ENCODE measurements at places on chromosomes 16 and 17.

DNA sequence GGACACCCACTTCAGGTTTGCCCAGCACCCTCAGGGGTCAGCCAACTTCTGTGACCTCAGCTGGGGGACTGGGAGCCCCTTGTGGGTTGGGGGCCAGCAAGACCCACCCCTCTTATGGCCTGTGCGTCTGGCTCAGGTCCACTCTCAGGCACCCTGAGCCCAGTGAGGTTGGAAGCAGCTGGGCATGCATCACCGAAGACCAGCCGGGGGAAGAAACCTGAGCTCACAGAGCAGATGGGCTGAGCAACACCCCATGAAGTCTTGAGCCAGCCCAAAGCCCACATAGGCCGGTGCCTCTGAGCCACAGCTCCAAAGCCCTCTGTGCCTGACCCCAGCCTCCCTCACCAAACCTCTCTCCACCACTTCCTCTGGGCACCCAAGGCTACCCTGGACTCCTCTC, 166.7 kb downstream of the RBFOX3 start:
- DNase-seq = no peak

- DNase-seq = no peak
Observed at GRCh38 chr17:1953831-1954230, 71.3 kb downstream of the RTN4RL1 start.

GRCh38 chr17:16351831-16352230, 1.4 kb downstream of the CENPV start:
- DNase-seq = no peak

DNA sequence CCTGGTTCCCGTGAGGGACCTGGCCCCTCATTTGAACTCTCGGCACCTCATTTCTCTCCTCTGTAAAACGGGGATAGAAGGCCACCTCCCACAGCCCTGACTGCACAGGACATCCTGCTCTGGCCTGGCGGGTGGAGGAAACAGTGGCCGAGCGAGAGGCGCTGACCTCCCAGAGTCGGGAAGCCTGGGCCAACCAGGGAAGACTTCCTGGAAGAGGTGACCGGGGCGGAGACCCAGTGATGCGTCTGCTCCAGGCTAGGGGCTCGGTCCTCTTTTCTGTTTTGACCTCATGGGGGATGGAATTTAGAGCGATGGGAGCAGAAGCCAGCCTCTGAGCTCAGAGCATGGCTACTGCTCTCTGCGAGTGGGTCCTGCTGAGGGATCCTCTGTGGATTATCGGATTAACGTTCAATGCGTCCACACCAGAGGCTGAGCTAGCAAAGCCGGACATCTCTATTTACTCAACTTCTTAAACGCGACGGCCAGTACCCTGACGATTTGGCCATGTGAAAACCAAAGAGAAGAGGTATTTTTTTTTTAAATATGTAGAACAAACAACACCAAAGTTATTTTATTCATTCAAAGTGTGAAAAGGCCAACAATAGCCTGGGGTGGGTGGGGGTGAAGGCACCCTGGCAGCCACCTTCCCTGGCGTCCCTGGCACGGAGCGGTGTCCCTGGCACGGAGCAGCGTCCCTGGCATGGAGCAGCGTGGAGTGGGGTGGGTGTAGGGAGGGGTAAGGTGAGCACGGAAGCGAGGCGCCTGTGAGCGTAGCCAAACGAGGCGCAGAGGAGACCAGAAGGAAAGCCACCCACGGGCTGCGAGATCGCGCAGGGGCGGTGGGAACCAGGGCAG, 9.2 kb upstream of the MSLN start:
- DNase-seq = no peak

- no peak for DNase-seq
Observed at GRCh38 chr16:74591876-74592650, 14.9 kb downstream of the GLG1 start.

DNA sequence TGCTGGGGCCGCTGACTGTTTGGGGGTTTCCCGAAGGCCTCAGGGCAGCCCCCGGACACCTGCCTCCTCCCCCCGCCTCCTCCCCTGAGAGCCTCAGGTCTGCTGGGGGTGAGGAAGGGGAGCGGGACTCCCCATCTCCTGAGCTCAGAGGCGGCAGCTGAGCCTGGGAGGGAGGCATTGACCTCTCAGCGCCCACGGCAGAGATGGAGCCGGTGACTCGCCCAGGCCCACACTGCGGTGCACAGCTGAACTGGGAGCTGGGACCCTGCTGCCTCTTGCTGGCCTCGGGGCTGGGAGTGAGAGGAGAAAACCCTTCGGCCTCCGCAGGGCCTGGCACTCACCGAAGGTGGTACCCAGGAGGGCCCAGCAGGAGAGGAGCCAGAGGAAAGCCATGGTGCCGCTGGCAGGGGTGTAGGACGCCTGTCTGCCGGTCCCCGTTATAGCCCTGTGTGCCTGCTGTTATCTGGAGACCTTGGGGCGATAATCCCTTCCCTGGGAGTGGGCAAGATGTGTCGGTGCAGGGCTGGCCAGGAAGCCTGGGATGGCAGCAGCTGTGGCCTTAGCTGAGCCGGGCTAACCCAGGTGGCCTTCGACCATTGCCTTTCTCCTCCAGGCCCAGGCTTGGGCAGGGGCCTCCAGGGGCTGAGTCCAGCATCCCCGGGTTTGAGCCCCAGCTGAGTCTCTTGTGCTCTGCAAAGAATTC, at the start of gene CTRB2:
CTRB2 (minus strand) TSS at position 413 of the 703 bp plus-strand sequence; CDS start at position 393, 20 bp downstream.
- DNase-seq = no peak

DNA sequence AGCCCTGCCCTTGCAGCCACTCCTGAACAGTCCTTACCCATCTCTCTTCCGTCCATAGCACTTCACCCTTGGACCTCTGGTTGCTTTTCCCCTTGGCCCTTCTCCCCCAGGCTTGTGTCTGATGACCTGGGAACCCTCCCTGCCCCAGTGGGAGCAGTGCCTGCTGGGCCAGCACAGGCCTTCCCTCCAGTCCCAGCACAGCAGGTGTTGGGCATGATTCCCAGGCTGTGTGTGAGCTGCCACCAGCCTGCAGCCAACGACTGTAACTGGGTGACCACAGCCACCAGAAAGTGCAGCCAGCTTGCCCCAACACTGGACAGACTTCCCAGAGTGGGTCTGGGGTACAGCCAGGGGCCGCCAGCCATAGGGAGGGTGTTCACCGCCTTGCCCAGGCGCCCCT, 30.0 kb downstream of the CRAMP1 start:
- DNase-seq = no peak

- no peak for DNase-seq
Observed at GRCh38 chr16:2244926-2245795, 6.2 kb downstream of the ECI1 start.

DNA sequence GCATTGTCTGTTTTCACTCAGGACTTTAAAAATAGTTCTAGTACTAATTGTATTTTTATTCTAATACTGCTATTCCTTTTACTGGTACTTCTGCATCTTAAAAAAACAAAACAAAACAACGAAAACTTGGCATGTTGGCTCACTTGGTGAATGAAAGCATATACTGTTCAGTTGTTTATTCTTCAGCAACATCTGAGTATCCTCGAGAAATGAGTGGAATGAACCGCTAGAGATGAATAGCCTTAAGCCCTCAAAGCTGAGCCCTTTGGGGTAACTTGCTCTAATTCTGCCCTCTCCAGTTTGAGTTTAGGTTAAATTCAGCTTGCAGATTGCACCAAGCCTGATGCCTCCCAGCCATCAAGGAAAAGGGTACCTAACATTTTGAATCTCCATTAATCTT, 126.5 kb downstream of the WWOX start:
- DNase-seq = no peak

- no peak for DNase-seq
Observed at GRCh38 chr16:69307856-69308255, 3.3 kb upstream of the VPS4A start.

DNA sequence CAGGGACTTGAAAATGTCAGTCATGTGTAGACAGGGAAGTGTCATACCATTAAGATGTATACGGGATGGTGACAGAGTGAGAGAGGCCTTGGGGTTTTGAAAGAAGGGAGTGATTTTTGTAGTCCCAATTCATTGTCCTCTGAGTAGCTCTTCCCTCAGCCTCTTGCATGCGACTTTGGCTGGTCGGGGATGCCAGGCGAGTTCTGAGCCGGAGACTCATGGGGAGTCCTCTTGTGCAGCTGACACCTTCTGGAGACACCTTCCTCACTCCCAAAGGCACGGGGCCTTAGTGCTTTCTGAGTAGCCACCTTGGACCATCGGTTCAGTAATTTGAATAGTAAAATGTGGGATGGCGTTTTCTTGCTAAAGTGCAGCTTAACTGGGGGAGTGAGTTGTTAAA, 144.7 kb downstream of the PRKCA start:
- no peak for DNase-seq

DNA sequence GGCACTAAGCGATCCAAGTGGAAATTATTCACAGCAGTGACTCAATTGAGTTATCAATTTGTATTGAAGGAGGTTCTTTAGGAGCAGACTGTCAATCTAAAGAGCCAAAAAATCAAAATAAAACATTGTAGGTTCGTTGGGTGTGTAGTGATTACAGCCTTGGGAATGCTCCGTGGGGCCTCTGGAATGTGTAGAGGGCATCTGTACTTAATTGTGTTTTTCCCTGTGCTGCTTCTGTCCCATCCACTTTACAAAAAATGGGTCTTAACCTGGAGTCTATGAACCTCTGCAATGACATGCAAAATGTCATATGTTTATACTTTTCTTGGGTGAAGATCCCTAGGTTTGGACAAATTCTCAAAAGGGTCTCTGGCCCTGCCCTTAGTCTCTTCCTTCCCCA, 215.1 kb downstream of the CCDC182 start:
- no peak for DNase-seq

DNA sequence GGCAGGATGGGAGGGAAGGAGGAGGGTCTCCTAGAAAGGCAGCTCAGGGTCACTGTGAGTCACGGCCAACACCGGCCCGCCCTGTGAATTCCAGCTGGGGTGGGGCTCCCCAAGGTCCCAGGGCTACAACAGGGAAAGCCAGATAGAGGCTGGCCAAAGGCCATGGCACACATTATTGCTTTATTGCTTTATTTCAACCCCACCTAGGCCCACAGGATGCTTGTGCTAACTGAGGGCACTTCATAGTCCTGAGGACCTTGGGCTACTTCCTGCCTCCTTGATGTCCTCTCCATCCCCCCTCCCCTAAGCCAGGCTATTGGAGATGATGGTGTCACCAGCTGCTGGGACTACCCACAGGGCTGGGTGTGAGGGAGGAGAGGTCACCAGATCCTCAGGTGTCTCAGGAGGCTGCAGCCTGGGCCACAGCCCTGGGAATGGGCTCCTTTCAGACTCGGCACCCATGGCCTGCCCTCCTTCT, 26.1 kb downstream of the LRRC75A start:
- no peak for DNase-seq

DNA sequence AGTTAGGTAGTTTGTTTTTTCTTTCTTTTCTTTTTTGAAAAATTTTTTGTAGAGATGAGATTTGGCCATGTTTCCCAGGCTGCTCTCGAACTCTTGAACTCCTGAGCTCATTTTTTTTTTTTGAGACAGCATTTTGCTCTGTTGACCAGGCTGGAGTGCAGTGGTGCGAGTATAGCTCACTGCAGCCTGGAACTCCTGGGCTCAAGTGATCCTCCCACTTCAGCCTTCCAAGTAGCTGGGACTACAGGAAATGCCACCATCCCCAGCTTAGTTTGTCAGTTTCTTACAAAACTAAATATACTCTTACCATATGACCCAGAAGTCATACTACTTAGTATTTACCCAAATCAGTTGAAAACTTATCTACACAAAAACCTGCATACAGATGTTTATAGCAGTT, 14.4 kb upstream of the FBXO47 start:
- DNase-seq = no peak

DNA sequence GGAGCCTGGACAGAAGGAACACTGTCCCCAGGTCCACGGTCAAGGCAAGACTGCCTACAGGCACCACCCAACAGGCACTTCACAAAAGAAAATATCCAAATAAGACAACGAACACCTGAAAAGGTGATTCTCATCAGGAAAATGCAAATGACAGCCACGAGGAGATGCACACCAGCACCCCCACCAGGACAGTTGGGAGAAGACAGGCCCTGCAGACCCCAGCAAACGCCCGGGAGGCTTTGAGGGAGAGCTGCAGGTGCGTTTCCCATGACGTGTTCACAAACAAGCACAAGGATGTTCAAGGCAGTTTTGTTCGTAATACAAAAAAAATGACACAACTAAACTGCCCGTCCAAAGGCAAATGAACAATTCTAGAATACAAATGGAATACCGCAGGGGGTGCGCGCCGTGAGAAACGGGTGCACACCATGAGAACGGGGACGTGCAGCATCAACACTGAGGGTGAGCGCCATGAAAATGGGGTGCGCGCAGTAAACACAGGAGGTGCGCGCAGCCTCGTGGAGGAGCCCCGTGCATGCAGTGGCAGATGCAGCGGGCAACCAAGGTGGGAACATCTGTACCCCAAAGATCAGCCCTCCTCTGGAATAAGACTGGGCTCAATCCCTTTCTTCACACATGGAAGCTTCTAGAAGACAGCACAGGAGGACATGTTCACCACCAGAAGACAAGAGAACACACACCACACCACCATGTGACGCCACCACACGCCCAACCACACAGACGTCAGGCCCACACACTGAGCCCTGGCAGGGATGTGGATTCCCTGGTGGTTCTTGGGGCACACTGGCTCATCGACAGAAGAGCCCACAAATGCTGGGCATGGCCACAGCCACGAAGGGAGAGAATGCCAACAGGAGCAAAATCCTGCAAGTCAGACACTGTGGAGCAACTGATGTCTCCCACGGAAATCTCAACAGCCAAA, 91.2 kb downstream of the ZNF778 start:
- no peak for DNase-seq

- DNase-seq = no peak
Observed at GRCh38 chr16:8855051-8855786, 13.6 kb downstream of the CARHSP1 start.

GRCh38 chr16:22623351-22623781, 112.7 kb downstream of the NPIPB5 start:
- no peak for DNase-seq

GRCh38 chr16:7332611-7333010, at the start of gene RBFOX1:
TSS of gene RBFOX1 (plus strand) at chr16:7332845.
- no peak for DNase-seq

DNA sequence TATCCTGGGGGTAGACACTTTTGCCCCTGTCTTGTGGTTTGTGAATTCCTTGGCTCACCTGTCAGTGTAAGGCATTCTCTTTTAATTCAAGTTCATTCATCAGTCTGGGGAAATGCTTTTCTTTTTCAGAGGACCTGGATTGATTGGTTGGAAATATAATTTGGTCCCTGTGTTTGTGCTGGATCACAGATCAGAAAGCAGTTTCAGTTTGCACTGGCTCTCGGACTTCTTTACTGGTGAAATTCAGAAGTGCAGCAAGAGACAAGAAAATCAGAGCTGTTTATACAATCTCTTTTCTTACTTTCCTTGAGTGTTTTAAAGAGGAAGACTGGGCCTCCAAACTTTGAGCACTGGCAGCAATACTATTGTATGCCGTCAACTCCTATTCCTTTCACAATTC, 161.8 kb upstream of the KCNJ16 start:
- no peak for DNase-seq

GRCh38 chr17:58166682-58167081, at the start of gene OR4D2:
TSS of gene OR4D2 (plus strand) at chr17:58166982. CDS start at chr17:58169656, 2,674 bp downstream.
- DNase-seq = no peak

- no peak for DNase-seq
Observed at GRCh38 chr16:54006693-54007092, 279.9 kb downstream of the IRX3 start.

All from activated naive CD4-positive, alpha-beta T cell (primary cell).